Stimulated activated CD4-positive, alpha-beta T cell treated with anti-CD3 and anti-CD28 coated beads, Interleukin-4, amount 100 ng/mL, for 24 hours (primary cell): ENCODE measurements at places on chromosomes 2 and 18.

DNA sequence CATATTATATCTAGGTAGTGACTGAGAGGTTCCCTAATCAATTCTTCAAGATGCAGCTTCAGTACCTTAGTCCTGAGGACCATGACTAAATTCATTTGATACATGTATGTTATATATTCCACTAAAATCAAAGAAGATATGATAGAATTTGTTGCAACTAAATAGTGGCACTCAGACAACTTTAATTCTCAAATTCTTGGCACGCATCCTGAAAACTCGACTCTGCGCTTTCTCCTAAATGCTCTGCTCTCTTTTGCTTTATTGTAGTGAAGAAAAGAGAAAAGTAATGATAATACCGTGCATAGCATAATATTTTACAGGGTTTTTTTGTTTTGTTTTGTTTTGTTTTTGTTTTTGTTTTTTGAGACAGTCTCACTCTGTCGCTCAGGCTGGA, 475.3 kb downstream of the ARHGAP15 start:
- DNase-seq: no peak

- no peak for DNase-seq
Observed at GRCh38 chr2:1686784-1687105, 57.6 kb downstream of the PXDN start.

DNA sequence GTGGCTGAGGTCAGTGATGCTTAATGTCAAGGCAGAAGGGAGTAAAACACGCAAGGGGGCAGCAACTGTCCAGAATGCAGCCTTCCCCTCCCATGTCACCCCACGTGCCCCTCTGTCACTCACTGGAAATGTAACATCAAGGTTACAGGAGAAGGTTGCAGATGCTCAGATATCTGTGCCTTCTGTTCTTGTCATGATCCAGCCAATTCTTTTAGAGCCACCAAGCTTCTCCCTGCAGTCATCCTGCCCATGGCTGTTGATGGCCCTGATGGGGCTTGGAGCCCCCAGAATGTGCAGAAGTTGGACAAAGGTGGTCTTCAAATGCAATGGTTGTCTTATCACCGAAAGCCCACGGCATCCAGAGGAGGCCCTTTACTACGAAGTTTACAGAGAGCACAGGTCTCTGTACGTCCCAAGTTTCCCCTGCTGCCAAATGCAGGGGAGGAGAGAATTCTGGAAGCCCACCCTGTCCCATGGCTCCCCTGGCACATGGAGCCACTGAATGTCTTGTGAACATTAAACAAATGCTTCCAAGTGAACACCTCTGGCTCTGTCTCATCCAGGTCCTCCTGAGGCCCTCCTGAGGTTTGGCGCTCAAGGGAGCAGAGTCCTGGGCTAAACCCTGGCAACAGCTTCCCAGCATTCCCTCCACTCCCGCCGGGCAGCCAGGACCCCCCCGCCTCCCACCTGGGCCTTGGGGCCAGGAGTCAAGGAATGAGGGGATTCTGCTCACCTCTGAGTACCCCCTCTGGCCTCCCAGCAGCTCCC, 4.5 kb upstream of the GPR55 start:
- DNase-seq: no peak

DNA sequence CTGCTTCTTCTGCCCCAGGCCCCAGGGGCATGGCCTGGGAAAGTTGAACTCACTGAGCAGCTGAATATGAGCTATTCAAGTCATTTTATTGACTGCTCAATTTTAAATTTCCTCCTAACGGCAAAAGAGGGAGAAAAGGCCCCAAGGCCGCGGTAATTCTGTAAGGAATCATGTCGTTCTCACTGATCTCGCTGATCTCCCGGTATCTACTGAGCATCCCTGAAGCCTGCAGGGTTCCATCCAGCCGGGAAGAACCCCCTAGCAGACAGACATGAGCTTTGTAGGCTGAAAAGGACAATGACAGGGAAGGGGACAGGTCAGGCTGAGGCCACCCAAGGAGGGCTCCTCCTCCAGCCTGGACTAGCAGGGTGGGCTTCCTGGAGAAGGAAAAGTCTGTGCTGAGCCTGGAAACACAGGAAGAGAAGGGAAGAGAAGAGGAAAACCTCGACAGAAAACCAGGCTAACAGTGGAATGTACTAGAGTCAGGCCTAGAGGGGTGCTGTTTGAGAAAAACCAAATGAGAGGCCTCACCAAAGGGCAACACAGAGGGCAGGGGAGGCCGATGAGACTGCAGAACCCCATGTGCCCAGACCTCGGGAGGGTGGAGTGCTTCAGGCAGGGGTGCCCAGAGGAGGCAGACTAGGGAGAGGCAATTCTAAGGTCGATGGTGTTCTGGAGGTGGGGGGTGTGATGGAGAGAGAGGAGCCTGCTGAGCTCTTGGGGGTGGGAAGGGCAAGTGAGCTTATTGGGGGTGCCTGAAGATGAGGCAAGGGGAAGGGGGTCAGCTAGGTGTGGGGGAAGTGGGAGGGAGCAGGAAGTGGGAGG, 2.9 kb upstream of the NPPC start:
- no peak for DNase-seq

DNA sequence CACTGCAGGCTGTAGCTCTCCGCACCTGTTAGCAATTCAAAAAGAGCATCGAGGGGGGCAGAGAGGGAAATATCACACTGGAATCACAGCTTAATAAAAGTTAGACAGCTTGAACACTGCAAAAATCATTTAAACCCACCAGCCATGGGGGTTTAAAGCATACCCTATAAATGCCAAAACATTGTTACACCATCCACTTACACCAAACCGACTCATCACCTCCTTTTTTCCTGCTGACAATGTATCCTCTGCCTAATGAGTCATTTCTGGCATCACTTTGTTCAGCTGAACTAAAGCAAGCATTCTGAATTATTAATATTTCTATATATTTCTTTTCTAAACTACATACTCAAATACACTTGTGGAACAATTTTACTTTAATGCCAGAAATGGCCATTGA, 21.6 kb downstream of the MC4R start:
- DNase-seq: no peak

- no peak for DNase-seq
Observed at GRCh38 chr18:413233-413632, 87.3 kb downstream of the COLEC12 start.

DNA sequence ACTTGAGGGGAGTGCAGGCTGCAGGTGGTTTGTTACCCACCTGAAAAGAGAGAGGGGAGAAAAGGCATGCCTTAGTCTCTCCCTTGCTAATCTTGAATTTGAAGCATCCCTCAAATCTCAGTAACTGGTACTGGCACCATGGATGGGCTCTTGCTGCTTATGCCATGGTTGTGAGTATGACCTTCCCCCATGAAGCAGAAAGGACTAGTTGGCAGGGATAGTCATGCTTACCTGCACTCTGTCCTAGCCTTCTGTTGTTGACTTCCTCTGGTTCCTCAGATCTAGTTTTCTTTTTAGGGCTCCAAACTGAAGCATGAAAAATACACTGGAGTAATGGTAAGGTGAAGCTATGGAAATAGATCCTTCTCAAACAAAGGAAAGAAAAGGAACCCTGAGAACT, 191.2 kb downstream of the SPAG16 start:
- DNase-seq: no peak

- peak; percentile 100 for DNase-seq
Observed at GRCh38 chr2:97645695-97646629, at the start of gene COX5B. COX5B (plus strand) TSS chr2:97646062; CDS start chr2:97646087, 25 bp downstream.

- DNase-seq: no peak
Observed at GRCh38 chr2:16943279-16943958, 277.8 kb upstream of the CYRIA start.

- DNase-seq: no peak
Observed at GRCh38 chr2:139225961-139226360, 445.8 kb upstream of the NXPH2 start.

DNA sequence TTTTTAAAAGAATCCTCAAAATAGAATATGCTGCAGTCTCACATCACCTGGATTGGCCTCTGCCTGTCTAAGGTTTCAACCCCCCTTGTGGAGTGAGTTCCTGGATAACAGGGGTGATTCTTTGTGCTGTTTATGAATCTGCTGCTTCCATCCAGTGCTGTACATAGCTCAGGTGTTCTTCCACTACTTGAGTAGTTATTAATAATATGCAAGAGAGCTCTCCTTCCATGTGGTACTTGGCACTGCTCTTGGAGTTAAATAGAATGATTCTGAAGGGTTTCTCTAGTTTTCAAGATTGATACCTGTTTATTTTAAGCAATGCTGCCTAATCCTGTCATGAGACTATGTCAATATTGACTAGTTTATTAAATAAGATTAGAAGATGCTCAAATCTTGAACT, 273.6 kb downstream of the RDH14 start:
- DNase-seq: no peak

- no peak for DNase-seq
Observed at GRCh38 chr18:56645415-56646016, 5.6 kb upstream of the WDR7 start.

GRCh38 chr18:38198956-38199355, 633.4 kb upstream of the CELF4 start:
- DNase-seq: no peak

GRCh38 chr2:58609326-58609725, 368.2 kb upstream of the FANCL start:
- no peak for DNase-seq

DNA sequence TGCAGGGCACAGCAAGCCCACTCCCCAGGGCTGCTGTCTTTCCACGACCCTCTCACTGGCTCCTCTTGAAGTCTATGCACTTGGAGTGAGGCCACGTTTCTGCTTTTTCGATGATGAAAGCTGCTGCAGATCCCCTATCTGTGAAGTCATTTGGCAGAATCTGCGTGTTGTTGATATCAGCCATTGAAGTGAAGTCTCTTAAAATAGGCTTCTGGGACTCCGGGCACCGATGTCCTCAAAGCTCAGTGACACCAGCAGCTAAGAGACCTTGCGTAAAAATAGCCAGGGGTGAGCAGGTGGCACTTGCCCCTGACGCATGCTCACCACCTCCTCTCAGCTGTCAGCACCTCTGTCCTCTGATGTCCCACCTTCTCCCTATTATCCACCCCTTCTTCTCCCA, 89.4 kb upstream of the FHL2 start:
- DNase-seq: no peak

- no peak for DNase-seq
Observed at GRCh38 chr2:231001036-231001435, 5.1 kb downstream of the SPATA3 start.

DNA sequence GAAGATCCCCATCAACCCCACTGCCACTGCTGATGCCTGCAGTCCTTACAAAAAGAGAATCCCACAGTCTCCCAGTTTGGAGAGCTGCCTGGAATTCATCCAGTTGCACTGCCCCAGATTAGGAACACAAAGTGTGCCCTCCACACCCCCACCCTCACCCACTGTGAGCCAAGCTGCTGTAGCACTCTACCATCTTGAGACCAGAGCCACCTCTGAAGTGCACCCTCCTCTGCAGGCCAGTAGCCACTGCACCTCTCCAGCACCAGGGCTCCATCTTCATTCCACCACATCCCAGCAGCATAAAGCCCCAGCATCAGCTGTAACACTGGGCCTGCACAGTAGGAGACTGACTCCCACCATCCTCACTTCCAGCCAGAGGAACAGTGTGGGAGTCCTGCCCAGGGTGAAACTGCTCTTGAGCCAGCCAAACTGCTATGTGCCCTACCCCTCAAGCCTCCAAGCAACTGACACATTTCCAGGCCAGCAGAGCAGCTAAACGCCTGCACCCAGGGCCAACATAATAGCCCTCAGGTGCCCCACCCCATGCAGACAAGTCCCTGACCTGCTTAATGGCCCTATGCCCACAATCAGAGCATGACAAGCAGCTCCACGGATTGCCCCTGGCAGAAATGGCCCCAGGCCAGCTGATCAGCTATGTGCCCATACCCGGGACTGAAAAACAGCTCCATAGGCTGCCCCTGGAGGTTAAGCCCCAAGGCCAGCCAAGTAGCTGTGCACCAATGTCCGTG, 206.0 kb downstream of the ATAD2B start:
- no peak for DNase-seq

DNA sequence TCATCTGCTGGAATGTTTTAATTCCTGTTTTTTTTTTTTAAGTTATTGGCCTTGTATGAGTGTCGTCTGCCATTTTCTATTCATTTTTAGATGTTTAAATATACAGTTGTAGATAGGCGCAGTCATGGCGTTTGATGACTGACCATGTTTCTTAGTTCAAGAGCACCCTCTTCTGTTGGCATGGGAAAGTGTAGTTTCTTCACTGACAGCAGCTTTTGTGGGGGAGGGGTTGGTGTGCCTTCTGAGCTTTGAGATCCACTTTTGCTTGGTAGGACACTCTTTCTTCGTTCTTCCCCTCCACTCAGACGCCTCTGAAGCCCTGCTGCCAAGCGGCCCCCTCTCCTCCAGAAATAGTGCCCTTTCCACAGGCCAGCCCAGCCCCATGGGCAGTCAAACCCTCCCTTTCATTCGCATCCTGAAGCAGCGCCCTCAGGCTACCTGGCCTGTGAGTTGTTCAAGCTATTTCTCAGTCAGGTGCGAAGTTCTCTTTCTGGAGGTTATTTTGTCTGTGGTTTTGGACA, 492.0 kb downstream of the TNS1 start:
- peak; percentile 36 for DNase-seq

- no peak for DNase-seq
Observed at GRCh38 chr2:99156891-99157290, 2.1 kb downstream of the LIPT1 start.

DNA sequence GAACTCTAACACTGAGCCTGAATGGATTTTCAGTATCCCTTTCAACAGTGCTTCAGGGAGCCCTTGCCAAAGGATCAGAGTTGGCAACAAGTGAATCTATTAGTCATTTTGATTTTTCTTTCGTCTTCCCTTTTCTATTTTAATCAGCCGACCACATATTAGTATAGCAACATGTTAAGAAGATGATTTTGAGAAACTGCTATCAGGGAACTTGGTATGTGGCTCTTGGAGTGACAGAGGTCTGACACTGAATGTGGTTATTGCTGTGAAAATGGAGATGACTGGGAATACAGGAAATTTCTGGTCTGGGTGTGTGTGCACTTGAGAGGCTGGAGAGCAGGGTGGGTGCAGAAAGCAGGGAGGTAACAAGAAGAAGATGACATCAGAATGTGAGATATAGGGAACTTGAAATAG, 28.7 kb upstream of the IL1RL1 start:
- no peak for DNase-seq

- no peak for DNase-seq
Observed at GRCh38 chr18:71625556-71626090, 918.5 kb downstream of the CBLN2 start.

- no peak for DNase-seq
Observed at GRCh38 chr2:235533616-235534385, 40.0 kb downstream of the AGAP1 start.

DNA sequence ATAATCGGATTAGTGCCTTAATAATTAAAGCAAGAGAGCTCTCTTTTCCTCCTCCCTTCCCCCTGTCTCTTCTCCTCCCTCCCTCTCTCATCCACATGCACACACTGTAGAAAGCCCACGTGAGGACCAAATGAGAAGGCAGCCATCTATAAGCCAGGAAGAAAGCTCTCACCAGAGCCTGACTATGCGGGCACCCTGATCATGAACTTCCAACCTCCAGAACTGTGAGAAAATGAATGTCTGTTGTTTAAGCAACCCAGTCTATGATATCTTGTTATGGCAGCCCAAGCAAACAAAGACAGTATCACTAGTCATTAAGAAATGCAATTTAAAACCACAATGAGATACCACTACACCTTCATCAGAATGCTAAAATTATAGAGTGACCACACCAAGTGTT, 220.3 kb downstream of the EN1 start:
- DNase-seq: no peak
